HFFc6 (cell line): ENCODE measurements at places on chromosomes 11 and 22. TPM values are rescaled to one million over a fixed set of nuclear protein-coding genes. Genes with fewer than 3 reads are reported as not detected.

GRCh38 chr11:17400048-17400775, 11.8 kb upstream of the KCNJ11 start:
- DNase-seq = no peak

DNA sequence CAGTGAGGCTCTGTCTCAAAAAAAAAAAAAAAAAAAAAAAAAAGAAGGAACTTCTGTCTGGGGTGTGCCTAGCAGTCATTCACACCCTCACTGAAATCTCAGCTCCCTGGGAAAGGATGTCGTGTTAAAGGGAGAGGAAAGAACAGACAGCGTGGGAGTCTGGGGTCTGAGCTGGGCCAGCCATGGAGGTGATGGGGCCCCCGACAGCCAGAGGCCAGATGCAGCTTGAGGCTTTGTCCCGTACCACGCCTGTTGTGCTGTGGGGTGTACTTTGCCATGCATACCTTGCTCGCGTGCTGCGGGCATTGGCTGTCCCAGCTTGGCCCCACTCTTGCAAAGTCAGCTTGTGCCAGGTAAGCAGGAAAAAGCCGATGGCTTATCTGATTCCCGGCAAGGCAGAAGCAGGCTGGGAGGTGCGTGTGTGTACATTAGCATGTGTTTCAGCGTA, 4.6 kb downstream of the SYT12 start:
- no peak for DNase-seq

GRCh38 chr11:70164705-70165104, 38.4 kb upstream of the FADD start:
- no peak for DNase-seq

GRCh38 chr11:18726040-18726439, at the start of gene IGSF22:
TSS of gene IGSF22 (minus strand) at chr11:18726188. CDS start at chr11:18724236, 1,952 bp downstream.
- DNase-seq = no peak

Gene RFPL2
- not detected in 2 replicates for total RNA-seq

Gene PACS1
- 84.1 to 94.5 TPM (median 94.3 TPM) in 3 replicates for total RNA-seq
